ENCODE measurements at places on chromosomes 4 and X.

DNA sequence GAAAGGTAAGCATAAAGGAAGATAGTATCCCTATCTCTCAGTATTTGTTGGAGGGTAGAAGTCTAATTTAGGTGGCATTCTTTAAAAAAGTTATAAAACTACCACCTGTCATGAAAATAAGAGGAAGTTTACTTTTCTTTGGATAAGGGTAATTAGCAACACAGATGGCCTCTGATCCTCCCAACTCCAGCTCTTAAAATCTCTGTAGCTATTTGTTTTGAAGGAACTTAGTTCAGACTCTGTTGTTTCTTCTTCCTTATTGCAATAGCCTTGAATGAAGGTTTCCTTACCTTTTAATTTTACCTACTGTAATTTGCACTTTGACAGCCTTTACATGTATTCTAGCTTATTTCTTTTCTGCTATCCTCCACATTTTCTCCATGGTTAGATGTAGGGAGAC, 1261.3 kb downstream of the RAPGEF2 start:
- no peak for DNase-seq

DNA sequence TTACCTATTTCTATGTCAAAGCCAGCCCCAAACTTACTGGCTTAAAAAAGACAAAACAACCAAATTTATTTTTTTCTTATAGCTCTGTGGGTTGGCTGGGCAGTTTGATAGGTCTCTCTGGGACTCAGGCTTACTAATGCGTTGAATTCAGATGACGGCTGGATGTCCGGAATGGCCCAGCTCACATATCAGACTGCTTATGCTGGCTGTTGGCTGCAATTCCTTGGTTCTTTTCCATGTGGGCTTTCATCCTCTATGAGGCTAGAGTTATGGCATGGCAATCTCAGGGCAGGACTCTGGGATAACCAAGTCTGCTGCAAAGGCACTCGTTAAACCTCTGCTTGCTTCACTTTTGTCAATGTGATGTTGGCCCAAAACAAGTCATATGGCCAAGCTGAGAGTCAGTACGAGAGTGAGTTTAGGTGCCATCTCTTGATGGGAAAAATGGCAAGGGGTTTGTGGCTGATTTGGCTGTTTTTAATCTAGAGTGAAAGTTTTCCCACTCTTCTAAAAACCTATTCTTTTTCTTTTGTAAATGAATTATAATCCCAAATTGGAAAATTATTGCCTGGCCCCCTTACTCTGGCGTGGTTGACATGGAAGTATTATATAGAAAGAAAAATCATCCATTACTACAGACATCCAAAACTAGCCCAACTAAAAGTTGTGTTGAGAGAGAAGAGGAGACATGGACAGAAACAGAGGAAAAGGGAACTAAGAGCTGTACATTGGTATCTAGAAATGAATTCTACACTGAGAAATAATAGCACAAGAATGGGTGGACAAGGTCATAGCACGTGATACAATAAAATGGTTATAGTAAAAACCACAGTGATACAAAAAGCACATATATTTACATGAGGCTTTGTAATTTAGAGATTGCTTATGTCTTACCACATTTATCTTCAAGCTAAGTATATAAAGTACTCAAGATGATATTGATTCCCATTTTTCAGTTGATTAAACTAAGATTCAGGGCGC, 6.6 kb downstream of the PRIMPOL start:
- DNase-seq: no peak

DNA sequence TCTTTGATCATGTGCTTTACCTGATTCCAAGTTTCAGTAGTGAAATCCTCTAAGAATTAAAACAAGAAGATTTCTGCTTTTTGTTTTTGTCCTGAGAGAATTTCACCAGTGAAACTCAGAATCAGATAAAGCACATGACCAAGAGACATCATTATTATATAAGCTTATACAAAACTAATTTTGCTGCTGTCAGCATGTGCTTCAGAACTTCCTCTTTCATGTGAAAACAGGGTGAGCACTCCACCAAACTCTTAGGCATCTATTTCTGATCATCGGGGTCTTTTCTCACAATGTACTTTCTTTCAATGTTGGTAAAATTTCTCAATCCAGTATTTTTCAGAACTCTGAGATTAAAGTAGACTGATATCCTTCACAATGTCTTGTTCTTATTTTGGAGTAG, 152.1 kb downstream of the SLC39A8 start:
- no peak for DNase-seq

- DNase-seq: no peak
Measured at GRCh38 chrX:150856101-150856500, 42.4 kb downstream of the CD99L2 start.

DNA sequence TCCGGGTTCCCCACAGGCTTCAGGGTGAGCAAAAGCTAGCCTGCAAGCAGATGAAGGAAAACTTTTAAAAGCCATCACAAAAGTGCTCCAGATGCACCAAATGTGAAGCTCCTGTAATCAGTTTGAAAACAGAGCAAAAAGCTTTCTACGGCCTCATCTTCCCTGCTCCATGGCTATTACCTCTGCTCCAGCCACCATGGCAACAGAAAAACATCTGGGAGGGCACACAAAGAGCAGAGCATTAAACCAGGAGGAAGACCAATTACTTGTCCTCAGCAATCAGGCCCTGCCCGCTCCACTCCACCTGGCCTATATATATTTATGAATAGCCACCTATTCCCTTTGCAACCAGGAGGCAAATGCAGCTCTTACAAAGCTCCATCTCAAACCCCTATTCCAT, 33.6 kb downstream of the TMEM154 start:
- no peak for DNase-seq

DNA sequence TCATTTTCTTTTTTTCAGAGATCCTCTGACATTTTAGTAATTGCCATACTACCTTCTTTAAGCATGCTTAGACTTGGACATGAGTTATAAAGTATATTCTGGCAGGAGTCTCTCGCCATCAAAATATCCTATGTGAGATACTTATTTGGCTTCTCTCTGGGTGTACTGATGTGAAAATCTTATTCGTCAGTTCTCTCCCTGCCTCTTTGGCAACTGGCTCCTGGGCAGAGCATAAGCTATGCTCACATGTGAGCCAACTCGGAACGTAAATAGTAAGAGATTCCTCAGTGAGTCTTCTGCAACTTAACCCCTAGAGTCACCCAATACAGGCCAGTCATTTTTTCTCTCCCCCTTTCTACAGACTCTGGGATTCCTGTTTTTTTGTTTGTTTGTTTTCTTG, 91.6 kb downstream of the MAGEB17 start:
- DNase-seq: no peak

DNA sequence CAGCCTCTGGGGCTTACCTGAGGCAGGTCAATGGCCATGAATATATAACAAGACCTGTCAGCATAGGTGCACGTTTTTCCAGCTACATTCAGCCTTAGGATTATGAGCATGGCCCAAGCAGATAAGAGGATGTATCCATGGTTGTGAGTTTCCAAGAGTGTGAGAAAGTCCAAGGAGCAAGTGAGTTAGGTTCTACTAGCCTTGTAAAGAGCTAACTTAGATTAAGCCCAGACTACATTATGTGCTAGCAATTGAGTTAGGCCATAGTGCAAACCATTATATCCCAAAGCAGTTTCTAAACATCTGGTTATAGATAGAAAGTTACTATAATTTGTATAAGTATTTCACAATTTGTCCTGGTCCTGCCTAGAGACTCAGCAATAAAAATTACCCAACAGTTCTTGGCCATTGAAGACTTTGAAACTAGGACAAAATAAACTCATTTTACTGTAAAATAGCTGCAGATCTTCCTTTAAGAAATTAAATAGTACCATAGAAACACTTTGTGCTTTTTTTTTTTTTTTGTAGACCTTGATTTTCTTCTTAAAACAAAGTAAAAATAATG, 312.0 kb downstream of the CAMK2D start:
- no peak for DNase-seq

DNA sequence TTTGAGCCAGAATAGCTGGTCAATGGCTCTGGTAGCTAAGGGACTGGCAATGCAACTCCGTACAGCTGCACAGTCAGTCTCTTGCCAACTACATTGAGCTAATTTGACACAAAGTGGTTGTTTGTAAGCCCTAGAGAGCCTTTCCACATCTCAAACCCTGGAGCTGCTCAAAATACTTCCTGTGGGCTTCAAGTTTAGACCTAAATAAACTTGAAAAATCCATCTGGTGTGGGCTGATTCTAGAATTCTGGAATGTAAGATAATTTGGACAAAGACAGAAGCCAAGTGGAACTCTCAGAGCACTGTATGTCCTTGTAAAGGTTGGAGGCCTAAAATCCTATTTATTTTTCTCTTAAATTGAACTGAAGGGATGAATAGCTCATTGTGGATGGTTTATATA, 380.8 kb downstream of the SPRY1 start:
- DNase-seq: no peak

DNA sequence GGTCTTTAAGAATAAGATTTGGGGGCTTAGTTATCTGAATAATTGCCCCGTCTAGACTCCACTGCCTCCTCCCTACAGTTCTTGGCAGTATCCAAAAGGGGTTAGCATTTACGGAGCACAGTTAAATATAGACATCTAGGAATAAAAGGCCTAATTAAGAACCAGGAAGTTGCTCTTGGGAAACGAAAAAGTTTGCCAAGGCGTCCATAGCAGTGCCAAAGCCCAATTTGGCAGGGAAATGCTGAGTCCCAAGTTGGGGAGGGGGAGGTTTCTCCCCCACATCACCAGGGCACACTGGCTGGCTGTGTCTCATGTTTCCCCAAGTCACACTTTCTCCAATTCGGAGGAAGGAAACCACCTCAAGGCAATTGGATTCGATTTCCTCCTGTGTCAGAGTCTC, 338.7 kb downstream of the FBXW7 start:
- no peak for DNase-seq

DNA sequence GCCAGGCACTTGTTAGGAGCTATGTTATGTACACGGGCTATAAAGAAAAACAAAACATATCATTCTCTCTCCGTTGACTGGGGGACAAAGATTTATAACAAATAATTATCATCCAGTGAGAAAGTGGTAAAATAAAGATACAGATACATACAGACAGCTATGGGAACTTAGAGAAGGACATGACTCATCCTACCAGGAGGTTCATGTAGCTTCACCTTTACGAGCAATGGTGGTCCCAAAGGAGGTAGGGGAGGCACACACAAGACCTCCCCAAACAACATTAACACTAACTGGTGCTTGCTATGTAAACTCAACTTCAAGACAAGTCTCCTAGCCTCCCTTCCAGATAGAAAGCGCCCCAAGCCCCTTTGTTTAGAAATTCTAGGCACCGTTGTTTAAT, 8.9 kb downstream of the AMBN start:
- DNase-seq: no peak

GRCh38 chr4:107196312-107196711, 160.2 kb upstream of the DKK2 start:
- no peak for DNase-seq

DNA sequence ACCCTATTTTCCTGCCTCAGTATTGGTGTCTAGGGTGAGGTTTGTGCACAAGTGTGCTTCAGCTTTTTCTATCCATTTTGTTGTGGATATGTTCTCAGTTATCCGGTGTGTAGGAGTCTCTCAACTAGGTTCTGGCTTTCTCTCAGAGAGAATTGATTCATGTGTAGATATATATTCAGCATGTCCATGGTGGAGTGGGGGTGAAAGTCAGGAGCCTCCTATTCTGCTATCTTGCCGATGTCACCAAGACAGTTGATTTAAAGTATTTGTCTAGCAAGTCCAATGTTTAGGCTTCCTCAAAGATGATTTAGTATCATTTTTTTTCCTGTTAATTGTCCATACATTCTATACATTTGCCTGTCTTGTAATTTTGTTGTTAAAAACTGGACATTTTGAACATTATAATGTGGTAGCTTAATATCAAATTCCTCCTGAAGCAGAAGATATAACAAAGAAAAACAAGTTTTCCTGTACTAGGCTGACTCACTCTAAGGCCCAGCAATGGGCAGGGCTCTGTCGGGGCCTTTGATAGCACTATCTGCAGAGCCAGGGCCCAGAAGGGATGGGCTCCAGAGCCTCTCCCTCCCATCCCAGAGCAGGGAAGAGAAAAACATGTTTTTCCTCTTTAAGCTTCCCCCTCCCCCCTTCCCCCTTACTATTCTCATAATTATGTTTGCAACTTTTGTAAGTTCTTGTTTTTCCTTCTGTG, 37.6 kb downstream of the GLUD2 start:
- no peak for DNase-seq

GRCh38 chrX:104482757-104483156, 83.2 kb upstream of the IL1RAPL2 start:
- DNase-seq: no peak

- DNase-seq: no peak
Measured at GRCh38 chr4:173426064-173426463, 27.1 kb upstream of the SCRG1 start.

- DNase-seq: no peak
Measured at GRCh38 chr4:124390861-124391260, 321.7 kb downstream of the ANKRD50 start.

GRCh38 chr4:83449009-83449408, 6.6 kb downstream of the HELQ start:
- DNase-seq: no peak

- DNase-seq: no peak
Measured at GRCh38 chr4:84258905-84259830, 239.9 kb downstream of the NKX6-1 start.

- DNase-seq: no peak
Measured at GRCh38 chr4:35541888-35542213, 702.5 kb downstream of the ARAP2 start.

- no peak for DNase-seq
Measured at GRCh38 chrX:39613482-39613995, 484.2 kb downstream of the BCOR start.

DNA sequence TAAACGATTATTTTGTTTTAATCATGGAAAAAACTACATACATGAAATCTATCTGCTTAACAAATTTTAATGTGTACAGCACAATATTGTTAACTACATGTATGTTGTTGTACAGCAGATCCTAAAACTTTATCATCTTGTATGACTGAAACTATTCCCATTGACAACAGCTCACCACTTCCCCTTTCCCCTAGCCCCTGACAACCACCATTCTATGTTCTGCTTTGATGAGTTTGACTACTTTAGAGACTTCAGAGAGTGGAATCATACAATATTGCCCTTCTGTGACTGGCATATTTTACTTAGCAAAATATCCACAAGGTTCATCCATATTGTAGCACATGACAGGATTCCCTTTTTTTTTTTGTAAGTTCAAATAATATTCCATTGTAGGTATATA, 185.9 kb downstream of the CFAP299 start:
- no peak for DNase-seq

- DNase-seq: no peak
Measured at GRCh38 chr4:153083447-153083947, 120.7 kb upstream of the TRIM2 start.

- DNase-seq: no peak
Measured at GRCh38 chr4:78661086-78661690, 109.6 kb downstream of the ANXA3 start.

DNA sequence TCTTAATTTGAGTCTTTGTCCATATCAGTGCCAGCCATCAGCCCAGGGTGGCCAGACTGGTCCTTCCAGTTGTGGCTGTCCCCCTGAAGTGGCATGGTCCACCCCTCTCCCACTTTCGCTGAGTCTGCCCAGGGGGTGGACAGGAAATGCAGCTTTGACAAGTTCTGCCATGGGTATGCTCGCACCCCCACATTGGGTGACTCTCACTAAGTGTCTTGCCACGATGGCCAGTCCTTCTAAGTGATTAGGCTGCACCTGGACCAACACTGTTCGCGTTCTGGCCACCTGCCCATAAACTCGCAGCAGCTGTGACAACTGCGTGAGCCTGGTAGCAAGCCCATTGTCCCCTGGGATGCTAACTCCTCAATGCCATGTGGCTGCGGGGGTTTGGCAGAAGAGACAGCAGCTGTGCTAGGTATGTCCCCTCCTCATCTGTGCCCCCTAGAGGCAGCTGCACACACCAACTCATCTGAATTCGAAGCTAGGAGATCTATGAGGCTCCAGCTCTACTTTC, 10.0 kb upstream of the LNX1 start:
- DNase-seq: no peak

All from activated T-helper 1 cell treated with Interleukin-2 at 50 U/mL for 16 hours (primary cell).